T follicular helper cell (primary cell): ENCODE measurements at places on chromosomes 11 and 22.

DNA sequence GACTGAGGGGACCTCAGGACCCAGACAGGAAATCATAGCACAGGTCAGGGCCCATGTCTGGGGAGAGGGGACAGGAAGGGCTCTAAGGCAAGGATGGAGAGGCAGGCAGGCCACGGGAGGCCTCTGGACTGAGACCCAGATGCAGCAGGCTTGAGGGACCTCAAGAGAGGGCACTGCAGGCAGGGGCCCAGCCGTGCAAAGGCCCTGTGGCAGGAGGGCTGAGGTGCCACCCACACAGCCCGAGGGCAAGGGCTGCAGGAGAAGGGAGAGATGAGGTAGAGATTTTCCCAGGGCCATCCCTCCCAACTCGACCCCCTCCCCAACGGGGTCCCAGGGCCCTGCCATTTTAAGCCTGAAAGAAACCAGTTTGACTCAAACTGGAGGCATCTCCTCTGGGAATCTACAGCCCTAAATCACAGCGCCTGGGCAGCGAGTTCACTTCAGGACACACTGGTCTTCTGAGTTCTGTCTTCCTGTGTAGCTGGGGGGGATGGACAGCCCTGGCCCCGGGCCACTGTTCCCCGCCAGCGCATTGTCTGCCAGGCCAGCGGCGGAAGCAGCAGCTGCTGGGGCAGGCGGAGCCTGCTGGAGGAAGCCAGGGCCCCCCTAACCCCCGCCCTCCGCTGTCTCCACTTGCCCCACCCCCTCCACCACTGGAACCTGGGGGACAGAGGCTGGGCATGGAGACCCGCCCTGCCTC is 20.3 kb upstream of the WNT7B start:
- no peak for DNase-seq

GRCh38 chr22:44355716-44356070 is 42.9 kb upstream of the SHISAL1 start:
- no peak for DNase-seq

GRCh38 chr11:76007166-76007565 is 192.2 kb downstream of the UVRAG start:
- no peak for DNase-seq

DNA sequence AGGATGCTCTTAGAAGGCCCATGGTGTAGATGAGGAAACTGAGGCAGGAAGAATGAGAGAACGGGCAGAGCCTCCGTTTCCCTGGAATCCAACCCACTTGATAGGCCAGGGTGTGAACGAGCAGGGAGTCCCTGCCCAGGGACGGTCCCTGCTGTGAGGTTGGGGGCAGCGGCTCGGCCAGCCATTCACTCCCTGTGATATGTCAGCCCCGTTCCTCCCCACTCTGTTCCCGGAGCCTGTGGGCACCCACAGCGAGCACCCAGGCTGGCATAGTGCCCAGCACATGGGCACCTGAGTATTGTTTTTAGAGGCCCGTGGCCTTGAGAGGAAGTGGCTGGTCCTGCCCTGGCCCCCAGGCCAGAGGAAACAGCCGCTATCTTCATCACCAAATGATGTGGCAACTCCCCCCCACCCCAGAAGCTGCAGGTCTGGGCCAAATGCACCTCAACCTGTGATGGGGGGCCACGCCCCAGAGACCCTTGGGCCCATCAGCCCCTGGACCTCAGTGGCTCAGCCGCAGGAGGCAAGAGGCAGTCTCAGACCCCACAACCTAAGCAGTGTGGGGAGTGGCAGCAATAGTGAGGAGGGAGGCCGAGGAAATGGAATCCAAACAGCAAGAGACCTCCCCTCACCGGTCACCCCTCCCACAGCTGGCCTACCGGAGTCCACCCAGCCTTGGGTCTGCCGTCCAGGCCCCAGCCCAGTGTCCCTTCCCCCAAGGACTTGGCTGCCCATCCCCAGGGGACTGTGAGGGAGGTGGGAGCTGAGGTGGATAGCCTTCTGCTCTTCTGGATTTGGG is 2.1 kb downstream of the ALDH3B1 start:
- DNase-seq: no peak

DNA sequence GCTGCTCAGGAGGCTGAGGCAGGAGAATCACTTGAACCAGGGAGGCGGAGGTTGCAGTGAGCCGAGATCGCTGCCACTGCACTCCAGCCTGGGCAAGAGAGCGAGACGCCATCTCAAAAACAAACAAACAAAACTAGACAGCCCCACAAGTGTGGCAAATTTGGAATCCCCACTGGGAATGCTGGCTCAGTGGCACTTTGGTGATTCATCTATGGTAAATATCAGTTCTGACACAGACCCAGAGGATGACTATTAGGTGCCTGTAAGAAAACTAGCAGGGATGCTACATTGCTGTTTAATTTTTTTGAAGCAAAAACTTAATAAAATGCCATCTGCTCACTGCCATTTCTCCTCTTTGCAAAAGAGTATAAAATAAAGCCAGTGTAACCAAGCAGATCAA is 107.9 kb downstream of the NAT10 start:
- no peak for DNase-seq

GRCh38 chr11:60777572-60777971 is 7.6 kb upstream of the MS4A10 start:
- no peak for DNase-seq

DNA sequence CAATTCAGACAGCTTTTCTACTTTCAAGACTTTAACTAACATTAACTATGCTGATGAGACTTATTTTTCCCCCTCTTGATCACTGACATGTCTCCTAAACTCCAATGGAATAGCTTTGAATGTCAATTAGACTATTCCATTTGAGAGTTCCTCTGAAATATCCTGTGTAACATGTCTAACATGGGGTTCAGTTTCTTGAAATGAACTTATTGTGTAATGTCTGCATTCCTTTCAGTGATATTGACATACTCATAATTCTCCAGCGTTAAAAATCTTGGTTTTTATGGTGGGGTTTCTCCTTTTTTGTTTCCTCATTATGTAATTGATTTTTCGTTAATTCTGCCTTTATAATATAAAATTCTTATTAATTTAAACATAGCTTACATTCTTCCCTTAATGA is 37.7 kb upstream of the SPTBN2 start:
- no peak for DNase-seq

GRCh38 chr11:114295676-114296604 is at the start of gene NNMT:
Gene NNMT (plus strand): TSS chr11:114296399. CDS start chr11:114296557, 158 bp downstream.
- DNase-seq: no peak

DNA sequence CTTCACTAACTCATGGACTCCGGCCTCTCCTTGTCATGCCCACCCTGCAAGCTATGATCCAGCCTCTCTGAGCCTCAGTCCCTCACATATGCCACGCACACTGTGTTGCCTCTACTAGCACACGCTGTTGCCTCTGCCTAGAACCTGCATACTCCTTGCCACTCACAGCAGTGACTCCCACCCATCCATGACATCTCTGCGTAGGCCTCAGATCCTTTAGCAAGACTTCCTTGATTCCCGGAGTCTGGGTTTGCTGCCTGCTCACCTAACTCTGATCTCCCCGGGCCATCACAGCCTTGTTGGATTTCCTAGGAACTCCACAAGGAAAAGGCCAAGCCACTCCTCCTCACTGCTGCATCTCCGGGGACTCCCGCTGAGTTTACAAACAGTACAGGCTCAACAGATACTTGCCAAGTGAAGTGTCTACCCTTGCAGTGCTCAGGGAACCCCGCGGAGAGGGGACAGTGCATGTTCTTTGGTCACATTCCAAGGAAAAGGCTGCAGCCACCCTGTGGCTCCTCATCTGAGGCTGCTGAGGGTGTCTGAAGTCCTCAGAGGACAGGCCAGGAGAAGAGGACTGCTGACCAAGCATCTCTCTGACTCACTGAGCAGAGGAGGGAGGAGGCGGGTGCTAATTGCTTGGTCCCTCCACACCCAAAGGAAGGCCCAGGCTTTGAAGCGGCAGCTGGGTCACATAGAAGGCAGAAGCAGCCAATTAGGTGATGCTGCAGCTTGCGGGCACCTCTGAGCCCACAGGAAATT is 42.4 kb upstream of the NAV2 start:
- no peak for DNase-seq

DNA sequence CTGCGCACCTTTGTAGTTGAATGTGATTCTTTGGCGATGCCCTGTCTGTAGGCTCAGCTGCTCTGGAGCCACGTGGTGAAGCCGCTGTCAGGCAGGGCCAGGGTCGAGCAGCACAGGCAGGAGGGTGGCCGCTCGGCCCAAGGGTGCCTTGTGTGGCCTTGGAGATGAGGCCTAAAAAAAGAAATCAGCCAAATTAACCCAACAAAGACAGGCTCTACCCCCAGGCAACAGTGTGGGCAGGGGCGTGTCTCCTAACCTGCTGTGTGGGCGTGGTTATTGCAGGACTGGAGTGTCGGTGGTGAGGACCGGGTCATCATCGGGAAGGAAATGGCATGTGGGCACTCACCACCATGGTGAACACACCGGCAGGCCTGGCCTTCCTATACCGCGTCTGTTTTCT is 34.3 kb downstream of the CTTN start:
- no peak for DNase-seq

- no peak for DNase-seq
These were observed 34.5 kb upstream of the SORL1 start for GRCh38 chr11:121417607-121418006.

DNA sequence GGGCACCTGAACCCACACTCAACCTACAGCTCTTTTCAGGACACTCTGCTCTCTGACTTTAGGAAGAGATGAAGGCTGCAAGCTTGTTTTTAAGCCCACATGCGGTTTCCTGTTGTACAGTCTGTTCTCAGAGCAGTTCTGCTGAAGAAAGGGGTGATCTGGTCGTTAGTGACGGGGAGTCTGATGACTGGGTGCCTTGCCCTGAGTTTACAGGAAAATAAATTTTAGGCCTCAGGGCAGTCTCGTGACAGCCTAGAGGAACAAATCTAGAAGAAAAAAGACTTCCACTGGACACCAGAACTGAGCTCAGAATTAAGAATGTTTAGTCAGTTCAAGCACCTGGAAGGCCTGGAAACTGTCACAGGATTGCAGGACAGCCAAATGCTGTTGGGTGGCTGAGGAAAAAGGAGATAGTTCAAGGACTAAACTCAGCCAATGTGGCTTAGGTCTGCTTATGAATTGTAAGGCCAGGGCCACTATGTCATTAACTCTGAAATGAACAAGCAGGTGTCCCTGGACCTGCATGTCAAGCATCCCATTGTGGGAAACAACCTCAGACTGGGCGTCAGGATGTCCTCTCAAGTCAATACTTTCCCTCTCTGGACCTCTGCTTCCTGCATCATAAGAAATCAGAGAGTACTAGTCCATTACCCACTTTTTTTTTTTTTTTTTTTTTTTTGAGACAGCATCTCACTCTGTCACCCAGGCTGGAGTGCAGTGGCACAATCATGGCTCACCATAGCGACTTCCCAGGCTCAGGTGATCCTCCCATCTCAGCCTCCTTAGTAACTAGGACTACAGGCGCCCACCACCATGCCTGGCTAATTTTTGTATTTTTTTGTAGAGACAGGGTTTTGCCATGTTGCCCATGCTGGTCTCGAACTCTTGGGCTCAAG is 5.7 kb downstream of the PIK3IP1 start:
- peak; percentile 66 for DNase-seq

- no peak for DNase-seq
These were observed 20.6 kb upstream of the TLCD5 start for GRCh38 chr11:120304526-120304925.

DNA sequence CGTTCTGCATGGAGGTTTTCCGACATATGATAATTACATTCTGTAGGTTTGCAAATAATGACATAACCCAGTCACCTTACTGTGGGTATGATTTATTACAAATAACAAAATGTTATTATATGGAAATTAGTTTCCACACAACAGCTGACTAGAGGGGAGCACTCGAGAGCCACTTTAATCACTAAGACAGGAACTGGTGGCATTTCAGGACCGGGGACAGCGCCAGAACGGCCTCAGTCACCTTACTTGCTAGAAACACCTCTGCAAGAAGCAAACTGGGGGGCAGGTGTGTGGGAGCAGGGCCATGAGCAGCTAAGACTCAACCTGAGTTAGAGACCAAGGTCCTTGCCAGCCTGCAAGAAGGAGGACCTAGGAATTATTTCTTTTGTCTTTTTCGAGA is 199.9 kb downstream of the DSCAML1 start:
- peak; percentile 7 for DNase-seq

DNA sequence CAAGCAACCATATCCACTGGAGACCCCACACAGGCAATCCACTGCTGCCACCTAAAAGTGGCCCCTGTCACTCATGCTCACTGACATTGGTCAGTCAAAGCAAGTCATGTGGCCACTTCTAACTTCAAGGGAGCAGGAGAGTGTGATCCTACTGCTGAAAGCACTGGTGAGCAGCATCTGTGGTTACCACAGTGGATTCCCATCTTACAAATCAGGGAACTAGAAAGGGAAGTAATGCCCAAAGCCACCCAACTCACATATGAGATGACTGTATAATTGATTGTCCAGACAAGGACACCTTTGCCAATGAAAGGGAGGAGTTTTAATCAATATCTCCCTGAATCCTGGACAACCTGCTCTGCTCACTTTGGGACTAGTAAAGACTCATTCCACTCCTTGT is 17.7 kb downstream of the RCN1 start:
- no peak for DNase-seq

DNA sequence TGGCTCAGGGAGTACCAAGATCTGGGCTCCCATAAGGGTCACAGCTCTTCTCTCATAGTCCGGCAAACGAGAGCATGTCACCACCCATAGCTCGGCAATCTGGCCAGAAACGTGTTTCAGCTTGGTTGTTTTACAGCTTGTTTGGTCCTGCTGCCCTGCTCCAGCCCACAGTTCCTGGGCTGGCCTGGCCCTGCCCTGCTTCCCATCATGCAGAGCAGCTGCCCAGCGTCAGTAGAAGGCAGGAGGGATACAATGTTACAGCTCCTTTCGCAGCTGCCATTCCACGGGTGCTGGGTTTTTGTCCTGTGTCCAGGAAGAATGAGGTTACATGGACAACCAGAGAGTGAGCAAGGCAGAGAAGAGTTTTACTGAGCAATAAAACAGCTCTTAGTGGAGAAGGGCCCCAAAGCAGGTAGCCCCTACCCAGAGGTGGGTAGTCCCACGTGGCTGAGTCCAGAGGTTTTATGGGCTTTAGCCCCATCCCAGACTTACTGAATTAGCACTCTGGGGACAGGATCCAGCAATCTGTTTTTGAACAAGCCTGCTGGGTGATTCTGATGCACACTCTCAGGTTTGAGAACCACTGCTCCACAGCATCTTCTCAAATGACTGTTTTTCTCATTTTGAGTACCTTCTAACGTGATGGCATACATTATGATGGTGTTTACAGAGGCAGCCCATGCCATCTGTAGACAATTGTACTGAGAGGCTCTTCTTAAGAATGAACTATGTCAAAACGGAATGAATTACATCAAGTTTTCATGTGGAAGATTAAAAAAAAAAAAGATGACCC is 5.8 kb upstream of the MS4A18 start:
- DNase-seq: no peak

DNA sequence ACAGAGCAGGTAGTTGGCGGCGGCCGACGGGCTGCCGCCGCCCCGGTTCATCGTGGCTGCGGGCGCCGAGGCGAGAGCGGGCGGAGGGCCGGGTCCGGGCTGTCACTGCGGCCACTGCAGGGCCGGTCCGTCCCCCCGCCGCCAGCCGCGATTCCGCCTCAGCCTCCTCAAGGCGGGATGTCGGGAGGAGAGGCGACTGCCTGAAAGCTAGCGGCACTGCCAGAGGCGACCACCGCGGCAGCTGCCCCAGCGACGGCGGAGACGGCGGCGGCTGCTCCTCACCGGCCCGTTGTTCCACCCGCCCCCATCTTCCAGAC is 234 bp downstream of the SESN3 start:
- no peak for DNase-seq

- no peak for DNase-seq
These were observed 1186.5 kb downstream of the BRD1 start for GRCh38 chr22:48640890-48641841.

GRCh38 chr11:24509114-24509513 is 12.3 kb downstream of the LUZP2 start:
- no peak for DNase-seq
